ENCODE measurements at places on chromosomes 16 and 17.

DNA sequence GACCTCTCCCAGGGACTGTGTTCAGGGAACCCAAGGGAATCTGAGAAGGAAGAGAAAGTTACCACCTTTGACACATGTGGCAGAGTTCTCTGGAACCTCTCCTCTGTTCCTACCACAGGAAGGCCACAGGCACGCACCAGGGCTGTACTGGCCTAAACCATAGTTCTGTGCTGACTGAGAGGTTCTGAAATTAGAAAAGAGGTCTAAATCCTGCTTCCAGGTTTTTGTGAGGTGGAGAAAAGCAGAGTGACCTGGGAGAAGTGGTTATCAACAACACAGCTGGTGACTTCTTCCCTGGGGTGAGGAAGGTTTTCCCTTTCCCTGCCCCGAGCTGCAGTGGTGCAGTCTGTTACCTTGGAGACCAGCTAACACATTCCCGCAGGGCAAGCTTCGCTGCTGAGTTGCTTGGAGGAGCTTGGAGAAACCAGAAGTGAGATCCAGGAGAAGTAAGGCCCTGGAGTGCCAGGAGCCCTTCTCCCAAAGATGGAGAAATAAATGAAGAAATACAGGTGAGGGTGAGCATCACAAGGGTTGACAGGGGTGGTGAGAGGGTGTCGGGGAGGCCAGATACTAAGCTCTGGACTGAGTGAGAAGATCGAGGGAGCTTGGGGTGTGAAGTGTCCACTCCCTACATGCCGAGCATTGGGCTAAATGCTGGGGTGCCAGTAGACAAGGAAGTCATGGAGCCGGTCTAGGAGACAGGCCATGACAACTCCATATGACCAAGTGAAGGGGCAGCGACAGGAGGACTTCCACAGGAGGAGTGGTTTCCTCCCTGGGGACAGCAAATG is at the start of gene VWA3A:
VWA3A (plus strand) TSS at position 399 of the 791 bp plus-strand sequence; CDS start at position 496, 97 bp downstream.
- peak; percentile 47 for DNase-seq

DNA sequence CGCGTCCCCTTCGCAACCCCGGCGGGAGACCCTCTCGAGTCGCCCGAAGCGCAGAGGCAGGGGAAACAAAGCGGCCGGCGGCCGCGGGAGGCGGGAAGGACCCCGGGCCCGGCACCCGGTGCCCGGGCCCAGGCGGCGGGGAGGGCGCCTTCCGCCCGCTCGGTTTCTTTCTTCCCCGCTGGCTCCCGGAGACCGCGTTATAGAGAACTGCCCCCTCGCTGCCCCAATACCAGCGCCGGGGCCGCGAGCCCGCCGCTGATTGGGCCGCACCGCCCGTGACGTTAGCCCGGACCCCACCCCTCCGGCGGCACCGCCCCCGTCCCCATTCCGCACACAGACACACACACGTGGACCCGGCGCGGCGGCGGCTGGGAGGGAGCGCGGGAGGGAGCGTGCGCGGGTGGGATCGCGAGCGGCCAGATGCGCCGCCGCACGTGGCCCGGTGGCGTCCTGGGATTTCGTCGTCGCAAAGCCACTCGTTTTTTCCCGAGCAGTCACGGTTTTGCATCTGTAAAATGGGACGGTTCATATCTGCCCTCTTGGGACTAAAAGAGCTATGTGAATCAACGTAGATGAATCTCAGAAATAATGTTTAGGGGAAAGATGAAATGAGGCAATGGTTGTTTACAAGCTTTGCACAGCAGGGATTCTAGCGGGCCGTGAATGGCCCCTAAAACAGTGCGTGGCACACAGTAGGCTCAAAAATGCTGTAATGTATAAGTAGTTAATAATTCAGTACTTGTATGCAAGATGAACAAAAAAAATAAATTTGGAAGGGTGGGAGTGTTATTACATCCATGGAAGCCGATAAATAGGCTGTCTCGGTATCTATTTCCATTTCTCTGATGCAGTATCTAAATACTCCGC is at the start of gene EPOP:
EPOP (minus strand) TSS at position 209 of the 867 bp plus-strand sequence. CDS start 462 bp downstream, outside the sequence.
- peak; percentile 91 for DNase-seq

- no peak for DNase-seq
These were observed 33.8 kb upstream of the CCL22 start for GRCh38 chr16:57324749-57325148.

DNA sequence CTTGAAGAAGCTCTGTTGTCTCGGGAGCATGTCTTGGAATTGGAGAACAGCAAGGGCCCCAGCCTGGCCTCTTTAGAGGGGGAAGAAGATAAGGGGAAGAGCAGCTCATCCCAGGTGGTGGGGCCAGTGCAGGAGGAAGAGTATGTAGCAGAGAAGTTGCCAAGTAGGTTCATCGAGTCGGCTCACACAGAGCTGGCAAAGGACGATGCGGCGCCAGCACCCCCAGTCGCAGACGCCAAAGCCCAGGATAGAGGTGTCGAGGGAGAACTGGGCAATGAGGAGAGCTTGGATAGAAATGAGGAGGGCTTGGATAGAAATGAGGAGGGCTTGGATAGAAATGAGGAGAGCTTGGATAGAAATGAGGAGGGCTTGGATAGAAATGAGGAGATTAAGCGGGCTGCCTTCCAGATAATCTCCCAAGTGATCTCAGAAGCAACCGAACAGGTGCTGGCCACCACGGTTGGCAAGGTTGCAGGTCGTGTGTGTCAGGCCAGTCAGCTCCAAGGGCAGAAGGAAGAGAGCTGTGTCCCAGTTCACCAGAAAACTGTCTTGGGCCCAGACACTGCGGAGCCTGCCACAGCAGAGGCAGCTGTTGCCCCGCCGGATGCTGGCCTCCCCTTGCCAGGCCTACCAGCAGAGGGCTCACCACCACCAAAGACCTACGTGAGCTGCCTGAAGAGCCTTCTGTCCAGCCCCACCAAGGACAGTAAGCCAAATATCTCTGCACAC is 21.2 kb downstream of the AKAP1 start:
- DNase-seq: no peak

DNA sequence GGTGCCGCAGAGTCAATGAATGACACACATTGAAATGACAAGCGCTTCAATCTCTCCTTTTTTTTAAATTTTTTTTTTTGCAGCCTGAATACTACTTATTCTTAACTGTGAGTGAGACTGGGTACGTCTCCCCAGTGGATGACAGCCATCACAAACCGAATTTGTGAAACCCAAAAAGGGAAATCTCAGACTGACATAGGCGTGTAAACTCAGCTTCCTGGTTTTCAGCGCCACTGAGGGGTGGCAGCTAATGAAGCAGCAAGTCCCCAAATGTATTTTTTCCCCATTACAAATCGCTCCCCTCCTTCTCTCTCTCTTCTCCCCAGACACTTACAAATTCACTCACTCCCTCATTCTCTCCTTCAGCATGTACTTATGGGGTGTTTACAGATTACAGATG is 196.0 kb downstream of the MAF start:
- no peak for DNase-seq

DNA sequence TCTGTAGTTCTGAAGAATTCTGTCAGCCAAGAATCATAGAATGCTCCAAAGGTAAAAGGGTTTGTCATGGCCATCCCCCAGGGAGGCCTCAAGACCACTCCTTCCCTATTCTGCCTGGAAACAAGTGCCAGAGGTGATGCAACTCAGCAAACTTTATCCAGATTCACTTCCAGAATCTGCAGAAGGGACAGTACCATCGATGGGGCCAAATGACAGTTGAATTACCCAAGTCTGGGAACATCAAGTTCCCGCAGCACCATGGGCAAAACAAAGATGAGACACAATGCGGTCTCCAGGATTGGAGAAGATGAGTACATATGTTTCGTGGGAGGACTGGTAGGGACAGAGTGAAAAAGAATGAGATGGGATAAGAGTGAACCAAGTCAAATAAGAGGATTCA is 13.7 kb upstream of the TAT start:
- DNase-seq: no peak

- no peak for DNase-seq
These were observed 127.1 kb downstream of the CDH13 start for GRCh38 chr16:82753821-82754220.

GRCh38 chr17:75881678-75882454 is 3.5 kb upstream of the TRIM47 start:
- DNase-seq: no peak

DNA sequence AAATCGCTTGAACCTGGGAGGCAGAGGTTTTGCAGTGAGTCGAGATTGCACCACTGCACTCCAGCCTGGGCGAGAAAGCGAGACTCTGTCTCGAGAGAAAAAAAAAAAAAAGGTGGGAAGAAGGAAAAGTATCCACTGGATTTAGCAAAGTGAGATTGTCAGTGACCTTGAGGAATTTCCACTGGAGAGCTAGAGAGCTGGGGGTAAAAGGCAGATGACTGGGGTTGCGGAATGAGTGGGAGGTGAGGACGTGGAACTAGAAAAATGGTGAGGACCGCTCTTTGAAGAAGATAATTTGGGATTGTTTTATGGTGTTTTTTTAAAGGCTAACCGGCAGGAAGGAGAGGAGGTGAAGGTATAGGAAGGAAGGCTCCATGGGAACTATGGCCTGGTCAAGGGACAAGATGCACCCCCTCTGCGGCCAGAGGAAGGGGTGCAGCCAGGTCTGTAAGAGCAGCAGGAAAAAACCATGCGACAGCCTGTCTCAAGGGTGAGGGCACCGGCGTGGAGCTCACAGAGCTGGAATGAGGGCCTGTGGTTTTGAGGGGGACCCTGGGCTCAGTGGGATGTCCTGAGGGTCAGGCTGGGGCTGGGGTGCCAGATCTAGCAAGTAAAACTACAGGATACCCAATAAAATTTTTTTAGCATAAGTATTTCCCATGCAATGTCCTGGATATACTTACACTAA is 694 bp upstream of the MLST8 start:
- DNase-seq: no peak

- DNase-seq: no peak
These were observed 56.3 kb upstream of the DHX40 start for GRCh38 chr17:59508999-59509625.

DNA sequence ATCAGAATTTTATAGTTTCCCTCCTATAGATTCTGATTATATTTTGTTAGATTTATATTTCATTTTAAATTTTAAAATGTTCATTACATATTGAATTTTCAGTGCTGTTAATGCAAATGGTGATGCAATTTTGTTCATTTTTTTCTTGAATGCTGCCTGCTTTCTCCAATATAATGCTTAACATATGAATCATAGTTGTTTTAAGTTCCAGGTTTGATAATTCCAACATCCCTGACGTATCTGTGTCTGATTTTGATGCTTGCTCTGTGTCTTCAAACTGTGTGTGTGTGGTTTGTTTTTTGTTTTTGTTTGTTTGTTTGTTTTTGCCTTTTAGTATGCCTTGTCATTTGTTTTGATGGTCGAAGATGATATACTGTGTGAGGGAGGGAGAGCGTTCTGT is 134.7 kb upstream of the ELAC2 start:
- DNase-seq: no peak

- no peak for DNase-seq
These were observed 17.8 kb upstream of the KRT19 start for GRCh38 chr17:41545829-41546410.

GRCh38 chr17:14780097-14780651 is 479.3 kb downstream of the HS3ST3B1 start:
- no peak for DNase-seq

DNA sequence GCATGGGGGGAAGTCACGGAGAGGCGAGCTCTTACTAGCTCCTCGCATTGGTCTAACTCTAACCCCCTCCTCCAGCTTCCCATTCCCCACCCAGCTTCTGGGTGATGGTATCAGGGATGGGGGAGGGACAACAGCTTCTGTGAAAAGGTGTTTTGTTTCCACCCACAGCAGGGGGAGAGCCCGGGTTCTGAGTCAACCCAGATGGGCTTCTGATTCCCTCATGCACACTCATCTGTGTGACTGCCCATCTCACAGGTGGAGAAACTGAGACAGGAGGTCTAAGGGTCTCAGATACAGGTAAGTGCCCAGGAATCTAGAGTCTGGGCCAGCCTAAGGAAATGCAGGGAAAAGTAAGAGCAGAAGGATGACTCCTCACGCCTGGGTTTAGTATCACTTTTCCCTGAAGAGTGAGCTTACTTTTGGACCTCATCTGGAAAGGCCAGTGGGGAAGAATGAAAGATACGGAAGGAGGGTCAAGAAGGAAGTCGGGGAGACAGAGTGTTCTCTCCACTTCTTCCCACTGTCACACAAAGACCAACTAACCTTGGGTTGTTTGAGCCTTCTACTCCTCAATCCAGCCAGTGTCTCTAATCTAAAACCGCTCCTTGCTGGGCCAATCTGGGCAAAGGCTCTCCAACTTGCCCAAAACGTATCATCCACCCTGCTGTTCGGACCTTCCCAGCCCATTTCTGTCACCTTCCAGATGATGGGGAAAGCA is 3.1 kb upstream of the TLCD2 start:
- no peak for DNase-seq

DNA sequence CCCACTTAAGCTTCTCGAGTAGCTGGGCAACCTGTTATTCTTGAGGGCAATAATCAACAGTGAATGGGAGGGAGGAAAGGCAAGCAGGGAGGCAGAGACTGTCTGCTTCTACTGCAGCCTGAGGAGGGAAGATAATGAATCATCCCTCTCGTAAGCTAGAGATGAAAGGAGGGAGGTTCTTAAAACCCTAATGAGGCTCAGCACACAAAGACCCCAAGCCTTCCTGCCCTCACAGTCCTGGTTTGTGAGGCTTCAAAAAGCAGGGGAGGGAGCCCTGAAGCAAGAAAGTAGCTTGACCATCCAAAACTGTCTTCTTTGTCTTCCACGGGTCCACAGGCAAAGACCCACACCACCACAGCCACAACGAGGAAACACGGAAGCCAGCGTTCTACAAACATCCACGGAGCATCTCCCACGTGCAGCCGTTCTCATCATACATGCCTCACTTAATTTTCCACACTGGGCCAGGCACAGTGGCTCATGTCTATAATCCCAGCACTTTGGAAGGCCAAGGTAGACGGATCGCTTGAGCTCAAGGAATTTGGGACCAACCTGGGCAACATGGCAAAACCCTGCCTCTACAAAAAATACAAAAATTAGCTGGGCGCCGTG is 1.8 kb downstream of the PIK3R5 start:
- DNase-seq: no peak

- DNase-seq: no peak
These were observed 232.3 kb upstream of the CIBAR2 start for GRCh38 chr16:85344502-85345128.

DNA sequence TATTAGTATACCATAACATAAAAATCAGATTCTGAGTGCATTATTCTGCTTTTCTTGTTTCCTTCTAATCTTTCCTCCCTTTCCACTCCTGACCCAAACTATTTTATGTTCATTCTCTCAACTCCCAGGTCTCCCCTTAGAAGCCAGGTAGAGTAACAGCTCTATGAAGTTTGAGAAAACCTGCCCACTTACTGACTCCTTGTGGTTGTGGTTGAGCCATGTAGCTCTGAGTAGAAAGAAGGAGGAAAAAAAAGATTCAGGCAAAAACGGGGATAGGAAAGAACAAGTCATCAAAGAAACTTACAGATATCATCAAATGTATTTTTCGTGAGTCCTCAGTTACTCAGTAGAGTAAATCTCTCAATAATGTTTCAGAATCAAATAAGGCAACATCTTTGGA is 216.7 kb downstream of the PMP22 start:
- DNase-seq: no peak

GRCh38 chr17:77208217-77208808 is 67.5 kb downstream of the SEC14L1 start:
- DNase-seq: no peak

DNA sequence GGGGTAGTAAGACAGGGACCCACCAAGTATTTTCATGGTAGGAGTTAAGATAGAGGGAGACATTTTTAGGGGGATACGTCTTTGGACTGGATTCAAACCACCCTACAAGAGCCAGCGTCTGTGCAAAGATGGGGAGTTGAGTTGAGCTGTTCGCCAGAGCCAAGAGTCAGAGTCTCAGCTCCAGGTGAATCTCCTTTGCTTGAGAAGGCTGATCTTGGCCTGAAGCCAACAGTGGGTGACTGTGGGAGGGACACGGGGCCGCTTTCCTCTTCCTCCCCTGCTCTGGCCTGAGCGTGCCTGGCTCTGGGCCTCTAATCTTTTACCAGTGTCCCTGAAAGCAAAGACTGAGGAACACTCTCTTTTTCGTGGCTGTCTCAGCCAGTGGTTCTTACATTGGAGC is 5.4 kb downstream of the TLE7 start:
- no peak for DNase-seq

All from left hindlimb (tissue), 1 donor.